T1000 (cell line): ENCODE measurements at places on chromosomes 2 and 18.

GRCh38 chr2:147172493-147173188, 672.2 kb upstream of the ACVR2A start:
- no peak for DNase-seq

GRCh38 chr2:25177211-25177611, 8.8 kb upstream of the POMC start:
- no peak for DNase-seq

GRCh38 chr18:44579745-44580144, 100.9 kb upstream of the SETBP1 start:
- DNase-seq: no peak

DNA sequence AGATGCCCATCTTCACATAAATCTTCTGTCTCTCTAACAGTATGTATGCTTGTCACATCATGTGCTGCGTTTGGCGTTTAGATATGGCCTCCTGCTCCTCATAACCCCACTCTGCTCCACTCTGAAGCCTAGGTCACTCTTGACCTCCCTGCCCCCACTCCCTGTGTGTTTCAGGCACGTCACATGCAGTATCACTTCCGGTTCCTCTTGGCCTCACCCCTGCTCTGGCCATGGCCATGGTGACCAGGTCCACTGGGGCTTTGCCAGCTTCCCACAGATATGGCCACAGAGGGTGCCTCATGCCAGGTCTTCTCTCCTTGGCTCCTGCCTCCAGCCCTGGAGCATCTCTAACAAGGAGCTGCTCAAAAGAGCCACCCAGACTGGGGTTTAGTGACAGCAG, 160.0 kb downstream of the RNF152 start:
- DNase-seq: no peak

- DNase-seq: no peak
Measured at GRCh38 chr2:229715895-229716507, 1.6 kb upstream of the DNER start.

GRCh38 chr2:229901819-229902218, 20.0 kb downstream of the TRIP12 start:
- no peak for DNase-seq

DNA sequence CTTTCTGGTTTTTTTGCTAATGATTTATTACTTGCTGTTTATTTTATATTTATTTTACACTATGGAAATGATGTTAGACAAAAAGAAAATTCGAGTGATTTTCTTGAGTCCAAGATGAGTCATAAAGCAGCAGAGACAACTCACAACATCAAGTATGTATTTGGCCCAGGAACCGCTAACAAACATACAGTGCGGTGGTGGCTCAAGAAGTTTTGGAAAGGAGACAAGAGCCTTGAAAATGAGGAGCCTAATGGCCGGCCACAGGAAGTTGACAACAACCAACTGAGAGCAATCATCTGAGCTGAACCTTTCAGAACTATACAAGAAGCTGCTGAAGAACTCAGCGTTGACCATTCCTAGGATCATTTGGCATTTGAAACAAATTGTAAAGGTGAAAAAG, 594.1 kb downstream of the SATB2 start:
- DNase-seq: no peak
